ENCODE measurements at places on chromosomes 2 and 18.

DNA sequence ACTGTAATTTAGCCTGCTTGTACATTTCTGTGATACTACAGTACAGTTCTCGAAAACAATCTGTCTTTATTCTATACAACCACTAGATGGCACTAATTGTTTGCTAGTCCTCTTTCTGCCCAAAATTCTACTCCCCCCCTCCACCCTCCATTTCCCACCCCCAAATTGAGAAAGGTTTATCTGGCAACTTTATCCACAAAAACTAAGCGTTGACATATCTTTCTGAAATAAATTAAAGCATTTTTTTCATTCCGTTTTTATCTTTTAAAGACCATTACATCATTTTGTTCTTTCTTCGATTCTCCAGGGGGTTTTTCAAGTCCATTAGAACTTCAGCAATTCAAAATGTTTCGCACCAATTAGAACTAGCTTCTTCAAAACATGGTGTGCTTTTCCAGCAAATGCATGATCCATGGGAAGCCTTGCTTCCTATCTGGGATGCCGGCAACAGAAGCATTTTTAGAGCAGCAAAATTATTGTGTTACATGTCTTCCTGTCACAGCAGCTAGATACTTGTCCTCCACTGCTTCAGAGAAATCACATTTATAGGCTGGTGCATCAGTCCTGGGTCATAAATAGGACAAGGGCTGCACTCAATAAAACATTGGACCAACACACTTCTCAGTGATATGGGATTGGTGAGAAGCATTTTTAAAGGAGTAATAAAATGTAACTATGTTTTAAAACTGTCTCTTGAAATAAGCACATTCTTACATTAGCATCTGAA lies 241.3 kb downstream of the PAX3 start:
- DNase-seq: no peak

GRCh38 chr2:48719480-48720177 lies 35.9 kb downstream of the LHCGR start:
- DNase-seq: no peak

GRCh38 chr2:160305081-160305750 lies 105.1 kb upstream of the ITGB6 start:
- DNase-seq: no peak

DNA sequence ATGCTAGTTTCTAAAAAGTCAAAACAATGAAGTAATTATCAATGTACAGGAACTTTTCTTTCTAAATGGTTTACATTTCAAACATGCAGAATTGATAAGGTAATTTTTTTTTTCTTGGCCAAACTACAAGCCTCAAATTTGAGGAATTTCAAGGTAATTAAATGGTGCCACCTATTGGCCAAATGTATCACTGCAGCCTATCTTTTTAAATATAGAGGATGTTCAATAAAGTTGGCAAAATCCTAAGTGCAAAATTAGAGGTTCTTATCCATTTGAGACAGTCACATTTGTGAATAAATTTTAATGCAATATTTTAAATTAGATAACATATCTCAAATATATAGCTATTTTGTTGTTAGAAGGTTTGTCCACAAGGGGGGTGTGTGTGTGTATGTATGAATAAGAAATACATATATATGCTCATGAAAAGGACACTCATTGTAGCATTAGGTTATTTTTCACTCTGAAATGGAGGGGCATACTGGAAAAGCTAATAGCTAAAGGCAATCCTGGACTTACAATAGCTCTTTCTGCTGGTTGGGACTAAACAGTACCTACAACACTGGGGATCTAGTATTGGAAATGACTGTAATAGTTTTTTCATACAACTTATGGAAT lies 26.2 kb downstream of the MMADHC start:
- no peak for DNase-seq

DNA sequence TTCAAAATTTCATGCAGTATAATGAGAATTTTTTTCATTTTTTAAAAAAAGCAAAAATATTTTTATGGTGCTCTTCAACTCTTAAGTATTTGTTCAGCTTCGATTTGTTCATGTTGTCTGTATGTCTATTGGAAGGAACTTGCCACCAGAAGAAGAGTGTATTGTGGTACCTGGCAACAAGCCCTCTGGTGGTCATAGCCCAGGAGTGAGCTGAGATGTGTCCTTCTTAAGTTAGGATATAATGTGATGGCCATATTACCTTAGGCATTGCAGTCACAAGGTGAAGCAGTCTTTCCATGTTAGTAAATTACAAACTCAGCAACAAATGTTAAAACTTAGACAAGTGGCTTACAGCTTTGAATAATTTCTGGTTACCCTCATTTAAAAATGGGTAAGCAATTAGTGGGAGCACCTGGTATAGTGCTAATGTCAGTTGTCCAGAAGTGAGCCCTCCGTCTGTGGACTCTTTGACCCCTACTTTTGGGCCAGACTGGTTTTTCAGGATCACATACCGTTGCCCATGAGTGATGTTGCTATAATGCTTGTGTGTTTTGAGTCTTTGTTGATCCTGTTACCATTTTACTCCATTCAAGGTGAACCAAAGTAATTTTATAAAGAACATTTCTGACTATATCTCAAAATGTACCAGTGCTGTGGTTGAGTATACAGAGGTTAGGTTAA lies 57.4 kb downstream of the MYO1B start:
- no peak for DNase-seq

- DNase-seq: no peak
Observed at GRCh38 chr18:10979411-10979810, 170.0 kb downstream of the PIEZO2 start.

GRCh38 chr2:120763508-120763907 lies 27.8 kb downstream of the GLI2 start:
- peak; percentile 15 for DNase-seq

GRCh38 chr2:117958186-117958585 lies 55.7 kb downstream of the CCDC93 start:
- DNase-seq: no peak

GRCh38 chr2:134836986-134837385 lies 1.4 kb upstream of the ACMSD start:
- DNase-seq: no peak

DNA sequence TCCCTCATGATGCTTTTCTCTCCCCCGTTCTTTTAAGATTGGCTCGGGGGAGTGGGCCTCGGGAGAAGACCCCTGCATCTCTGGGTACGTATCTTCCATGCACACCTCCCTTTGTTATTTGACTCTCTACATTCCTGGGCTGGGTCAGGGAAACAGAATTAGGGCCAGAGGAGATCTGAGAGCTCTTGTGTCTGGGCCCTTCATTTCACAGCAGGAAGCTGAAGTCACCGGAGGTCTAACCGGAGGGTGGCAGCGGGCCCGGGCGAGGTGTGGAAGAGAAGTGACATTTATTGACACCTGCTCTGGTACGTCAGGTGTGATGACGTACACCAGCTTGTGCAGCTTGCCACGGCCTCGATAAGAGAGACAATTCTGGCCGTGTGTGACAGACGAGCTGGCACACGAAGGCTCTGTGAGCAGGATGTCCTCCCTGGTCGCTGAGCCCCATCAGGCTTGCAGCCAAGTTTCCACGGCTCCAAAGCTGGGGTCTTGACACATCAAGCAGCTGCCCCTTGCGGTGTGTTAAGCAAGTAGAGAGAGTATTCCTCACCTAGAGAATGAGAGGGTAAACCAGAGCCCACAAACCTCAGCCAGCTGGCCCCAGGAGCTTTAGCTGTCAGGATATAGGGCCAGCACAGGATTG lies 30.4 kb downstream of the TOGARAM2 start:
- no peak for DNase-seq

- DNase-seq: no peak
Observed at GRCh38 chr2:129231924-129232323, 747.5 kb upstream of the RAB6C start.

DNA sequence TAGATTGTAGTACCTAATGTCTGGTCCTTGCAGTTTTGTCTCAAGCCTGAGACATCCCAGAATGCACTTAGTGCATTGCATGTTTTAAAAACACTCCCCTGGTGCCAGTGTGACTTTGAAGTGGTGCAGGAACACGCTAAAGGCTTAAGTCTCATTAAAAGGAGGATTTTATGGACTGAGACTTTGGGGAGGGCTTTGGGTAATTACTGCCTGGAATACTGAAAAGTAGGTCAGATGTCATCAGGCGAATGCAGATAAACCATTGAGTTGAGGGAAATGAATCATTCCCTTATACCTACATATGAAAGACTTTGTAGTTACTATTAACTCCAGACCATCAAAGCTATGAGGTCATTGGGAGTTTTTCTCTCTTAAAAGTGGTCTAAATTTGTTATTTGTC lies 3.0 kb upstream of the OSBPL1A start:
- DNase-seq: no peak

DNA sequence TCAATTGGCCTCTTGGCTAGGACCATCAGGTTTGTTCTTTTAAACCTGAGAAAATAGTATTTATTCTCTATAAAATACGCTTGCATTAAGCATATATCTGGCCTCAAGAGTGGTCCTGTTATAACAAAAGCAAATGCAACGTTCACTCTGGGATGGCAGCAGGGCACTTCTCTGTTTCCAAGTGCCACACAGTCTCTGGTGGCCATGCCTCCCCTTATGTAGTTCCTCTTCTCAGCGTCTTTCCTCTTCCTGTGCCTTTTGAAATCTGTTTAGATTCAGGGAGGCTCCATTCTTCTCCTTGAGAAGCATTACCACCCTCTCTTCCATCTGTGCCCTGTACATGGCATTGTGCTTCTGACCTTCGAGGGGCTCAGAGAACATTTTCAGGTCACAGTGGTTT lies 51.9 kb downstream of the TSHZ1 start:
- no peak for DNase-seq

DNA sequence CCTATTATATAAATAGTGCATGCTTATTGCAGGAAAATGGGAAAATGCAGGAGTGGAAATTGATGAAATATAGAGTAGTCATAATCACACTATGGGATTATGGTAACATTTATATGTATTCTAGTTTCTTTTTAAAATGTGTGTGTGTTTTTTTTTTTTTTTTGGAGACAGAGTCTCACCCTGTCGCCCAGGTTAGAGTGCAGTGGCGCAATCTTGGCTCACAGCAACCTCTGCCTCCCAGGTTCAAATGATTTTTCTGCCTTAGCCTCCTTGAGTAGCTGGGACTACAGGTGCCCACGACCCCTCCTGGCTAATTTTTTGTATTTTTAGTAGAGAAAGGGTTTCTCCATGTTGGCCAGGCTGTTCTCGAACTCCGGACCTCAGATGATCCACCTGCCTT lies 47.0 kb downstream of the BIRC6 start:
- DNase-seq: no peak

DNA sequence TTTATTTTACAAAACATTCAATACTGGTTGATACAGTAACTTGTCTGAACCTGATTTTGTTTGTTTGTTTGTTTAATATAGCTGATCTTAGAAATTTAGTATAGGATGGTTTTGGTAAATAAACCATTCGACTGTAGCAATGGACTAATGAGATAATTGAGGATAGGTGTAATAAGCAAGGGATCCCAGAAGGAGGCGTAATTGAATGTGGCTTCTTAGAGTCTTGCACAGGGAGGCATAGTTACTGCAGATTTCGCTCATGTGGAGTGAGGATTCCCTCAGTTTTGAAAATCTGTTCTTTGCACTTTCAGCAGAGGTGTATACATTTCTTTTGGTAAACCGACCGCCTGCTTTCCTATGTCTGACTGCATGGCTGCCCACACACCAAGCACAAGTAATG lies 709.6 kb downstream of the SOCS6 start:
- DNase-seq: no peak

GRCh38 chr2:217722883-217723472 lies 279.8 kb downstream of the TNS1 start:
- no peak for DNase-seq

GRCh38 chr2:151157000-151157735 lies 104.5 kb downstream of the RBM43 start:
- no peak for DNase-seq

- DNase-seq: no peak
Observed at GRCh38 chr2:12759248-12759647, 42.5 kb downstream of the TRIB2 start.

DNA sequence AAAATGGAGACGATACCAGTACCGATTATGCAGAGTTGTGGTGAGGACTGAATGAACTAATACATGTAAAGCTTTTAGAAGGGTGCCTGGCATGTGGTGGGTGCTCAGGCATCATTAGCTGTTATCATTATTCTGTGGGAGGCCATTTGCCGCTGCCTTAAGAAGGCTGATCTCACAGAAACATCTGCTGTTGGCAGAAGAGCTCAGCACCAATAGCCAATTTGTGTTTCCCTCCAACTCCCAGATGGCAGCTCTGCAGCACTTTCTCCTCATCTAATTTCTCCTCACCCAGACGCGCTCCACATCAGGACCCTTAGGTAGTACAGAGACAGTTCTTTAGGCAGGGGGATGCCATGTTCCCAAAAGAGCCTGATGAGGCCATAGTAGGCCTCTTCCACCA lies 15.8 kb upstream of the CYP1B1 start:
- DNase-seq: no peak

DNA sequence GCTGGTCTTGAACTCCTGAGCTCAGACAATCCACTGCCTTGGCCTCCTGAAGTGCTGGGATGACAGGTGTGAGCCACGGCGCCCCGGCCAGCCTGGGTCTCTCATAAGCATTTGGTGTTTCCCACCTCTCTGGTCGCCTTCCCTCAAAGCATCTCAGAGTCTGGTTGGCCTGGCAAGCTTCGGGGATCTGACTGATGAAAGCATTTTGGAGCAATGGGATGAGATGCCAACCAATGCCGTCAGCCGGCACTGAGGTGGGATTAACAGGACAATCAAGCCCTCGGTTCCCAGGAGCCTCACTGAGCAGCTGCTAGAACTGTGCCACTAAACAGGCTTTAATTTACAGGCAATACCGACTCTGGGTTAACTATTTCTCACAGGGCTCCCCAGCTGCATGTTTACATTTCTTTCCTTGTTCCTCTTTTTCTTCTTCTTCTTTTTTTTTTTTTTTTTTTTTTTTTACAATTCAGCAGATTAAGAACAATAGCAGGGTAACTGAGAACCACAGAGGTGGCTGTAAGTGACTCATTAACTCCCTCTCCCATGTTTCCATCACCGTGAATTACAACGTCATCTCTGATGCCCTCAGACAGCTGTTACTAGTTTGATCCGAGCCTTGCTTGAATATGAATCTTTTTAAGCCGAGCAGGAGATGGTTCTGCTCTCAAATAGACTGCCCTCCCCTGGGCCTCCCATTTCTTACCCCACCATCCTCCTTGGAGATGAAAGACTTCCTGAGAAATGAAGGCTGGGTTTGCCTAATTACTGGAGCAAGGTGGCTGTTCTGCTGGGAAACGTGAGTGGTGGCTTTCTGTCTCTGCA lies 37.9 kb downstream of the ODC1 start:
- no peak for DNase-seq

- DNase-seq: no peak
Observed at GRCh38 chr2:135279209-135279608, 227.1 kb downstream of the RAB3GAP1 start.

DNA sequence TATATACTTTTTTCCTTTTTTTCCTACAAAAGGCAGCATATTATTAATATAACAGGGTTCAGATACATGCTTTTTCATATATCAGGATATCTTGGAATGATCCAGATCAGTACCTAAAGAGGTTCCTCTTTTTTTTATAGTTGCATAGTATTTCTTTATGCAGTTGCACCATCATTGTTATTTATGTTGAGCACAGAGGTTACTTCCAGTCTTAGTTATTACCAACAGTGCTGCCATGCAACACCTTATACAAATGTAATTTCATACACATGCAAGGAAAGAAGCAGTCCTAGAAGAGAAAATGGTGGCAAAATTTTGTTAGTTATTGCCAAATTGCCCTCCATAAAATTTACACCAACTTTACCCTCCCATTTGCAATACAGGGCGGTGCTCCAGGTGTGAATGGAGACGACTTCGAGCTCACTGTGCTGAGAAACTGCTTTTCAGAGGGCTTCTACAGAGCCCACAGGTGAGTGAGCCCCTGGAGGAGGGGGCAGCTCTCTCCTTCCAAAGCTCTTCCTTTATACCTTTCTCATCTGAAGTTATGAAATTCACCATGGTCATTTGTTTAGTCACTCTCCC lies 30.0 kb upstream of the KCMF1 start:
- no peak for DNase-seq

All from glutamatergic neuron (in vitro differentiated cells).